ENCODE measurements at places on chromosomes 7 and 10. TPM values are rescaled to one million over a fixed set of nuclear protein-coding genes. Genes with fewer than 3 reads are reported as not detected.

Gene CLEC5A
- 0.15 TPM for polyA plus RNA-seq

Gene ITPRID1
- polyA plus RNA-seq = not detected

Gene VWC2
- not detected for polyA plus RNA-seq

Gene AFAP1L2
- 3.6 TPM for polyA plus RNA-seq

Gene WEE2
- not detected for polyA plus RNA-seq
